ENCODE measurements at places on chromosomes 2 and 18.

- DNase-seq: peak; percentile 21
Observed at GRCh38 chr2:134181219-134181618, 72.7 kb upstream of the MGAT5 start.

GRCh38 chr2:174997110-174997509 lies 8.1 kb downstream of the CHN1 start:
- DNase-seq: no peak

DNA sequence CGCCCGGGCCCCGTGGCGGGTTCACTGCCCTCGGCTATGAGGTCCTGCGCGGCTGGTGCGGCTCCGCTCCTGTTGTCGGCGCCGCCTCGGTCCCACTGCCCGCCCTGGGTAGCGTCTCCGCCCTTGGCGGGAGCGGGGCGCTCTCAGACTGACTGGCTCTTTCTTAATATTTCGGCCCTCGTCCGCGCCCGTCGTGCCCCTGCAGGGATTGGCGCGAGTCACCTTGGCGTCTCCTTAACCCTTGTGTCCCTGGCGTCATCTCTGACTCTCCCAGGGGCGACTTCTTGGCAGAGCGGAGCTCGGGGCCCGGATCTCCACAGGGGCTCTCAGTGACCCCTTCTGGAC lies 1.3 kb downstream of the PTMA start:
- no peak for DNase-seq

DNA sequence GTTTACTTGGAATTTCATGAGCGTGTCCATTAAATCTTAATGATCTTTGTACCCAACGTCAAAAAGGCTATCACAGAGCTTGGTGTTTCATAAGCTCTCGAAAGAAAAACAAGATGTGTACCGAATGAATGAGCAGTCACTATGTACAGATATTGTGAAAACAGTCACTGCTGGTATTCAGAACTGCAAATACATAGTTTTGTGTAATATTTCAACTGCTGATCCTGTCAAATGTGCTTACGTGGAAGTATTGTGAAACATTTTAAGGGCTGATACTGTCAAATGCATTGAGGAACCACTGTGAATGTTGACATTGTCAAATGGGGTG lies 184.2 kb upstream of the KLHL29 start:
- no peak for DNase-seq

DNA sequence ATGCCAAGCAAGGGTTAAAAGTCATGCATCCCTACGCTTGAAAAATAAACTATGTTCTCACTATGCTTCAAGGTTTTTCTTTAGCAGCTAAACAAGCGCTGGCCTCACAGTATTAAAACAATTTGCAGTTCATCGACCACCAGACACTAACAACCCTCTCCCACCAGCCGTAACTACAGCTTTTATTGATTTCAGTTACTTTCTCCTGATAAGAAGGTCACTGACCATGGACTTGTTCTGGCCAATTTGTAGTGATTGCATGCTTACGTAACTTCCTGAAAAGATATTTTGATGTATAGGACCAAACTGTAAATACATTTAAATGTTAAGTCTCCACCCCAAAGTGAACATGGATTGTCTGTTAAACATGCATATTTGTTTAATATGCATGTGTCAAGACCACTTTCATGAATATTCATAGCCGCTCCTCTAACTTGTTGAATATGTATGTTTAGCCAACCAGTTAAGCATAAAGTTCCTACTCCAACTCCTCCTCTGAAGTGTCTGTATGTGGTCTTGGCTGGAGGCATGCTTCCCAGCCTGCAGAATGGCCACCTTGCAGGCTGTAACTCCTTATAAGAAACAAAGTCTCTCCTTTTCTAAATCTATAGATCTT lies 1.7 kb upstream of the THOC1 start:
- DNase-seq: no peak

Data from NCI-H2171 treated with DMSO at 0.1 percent for 48 hours (cell line).